NCI-H1417 (cell line): ENCODE measurements at places on chromosomes 1 and 21.

DNA sequence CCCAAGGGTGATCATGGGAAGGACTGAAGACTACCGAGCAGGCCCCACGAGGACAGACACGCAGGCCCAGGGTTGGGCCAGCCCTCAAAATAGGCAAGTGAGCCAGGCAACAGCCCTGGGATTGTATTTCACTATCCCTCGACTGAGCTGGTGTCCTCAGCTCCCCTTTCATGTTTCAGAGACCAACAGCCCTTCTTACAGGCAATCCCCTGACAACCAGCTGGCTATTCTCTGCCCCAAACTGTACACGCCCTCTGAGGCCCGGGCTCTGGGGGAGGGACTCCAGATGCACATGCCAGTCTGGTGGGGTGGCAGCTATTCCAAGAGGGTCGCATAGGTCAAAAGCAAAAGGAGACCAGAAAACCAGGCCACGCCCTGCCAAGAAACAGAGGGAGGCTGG, 243.0 kb downstream of the TOMM20 start:
- no peak for DNase-seq

GRCh38 chr1:22043198-22043769, 9.2 kb upstream of the CDC42 start:
- DNase-seq = peak; percentile 49

DNA sequence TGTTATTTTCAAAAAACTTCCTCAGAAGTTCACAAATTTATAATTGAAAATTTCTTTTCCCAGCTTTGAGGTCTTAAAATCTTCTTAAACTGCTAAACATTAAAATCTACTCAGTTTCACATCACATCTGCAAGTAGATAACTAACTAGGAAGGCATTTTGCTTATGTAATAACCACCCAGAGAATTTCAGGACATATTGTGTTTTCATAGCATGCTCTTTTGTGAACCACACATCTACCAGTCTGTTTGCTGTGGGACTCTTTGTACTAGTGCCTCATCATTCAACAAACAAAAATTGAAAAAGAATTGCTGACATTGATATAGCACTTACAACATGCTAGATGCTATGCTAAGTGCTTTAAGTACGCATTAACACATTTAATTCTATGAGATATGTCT, 31.6 kb upstream of the C1orf146 start:
- no peak for DNase-seq

GRCh38 chr1:104699433-104699832, 949.7 kb downstream of the AMY1C start:
- no peak for DNase-seq

GRCh38 chr1:155648207-155649147, 38.5 kb downstream of the MSTO1 start:
- DNase-seq = peak; percentile 46

DNA sequence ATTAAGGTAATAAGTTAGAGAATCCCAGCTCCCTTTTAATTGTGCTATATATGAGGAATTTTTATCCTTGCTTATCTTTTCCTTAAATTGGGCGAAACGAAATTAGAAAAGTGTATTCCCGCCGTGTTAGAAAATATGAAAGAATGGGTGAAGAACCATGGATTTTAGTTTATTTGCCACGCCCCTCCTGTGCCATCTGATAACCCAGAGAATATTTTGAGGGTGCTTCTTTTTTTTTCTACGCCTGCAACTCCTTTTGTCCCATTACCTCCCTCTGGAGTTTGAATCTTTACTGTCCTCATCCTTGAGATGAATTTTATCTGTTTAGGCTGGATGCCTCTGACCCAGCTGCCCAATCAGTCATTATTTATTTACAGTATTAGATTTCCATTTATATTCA, 1.6 kb downstream of the TLCD4 start:
- no peak for DNase-seq

DNA sequence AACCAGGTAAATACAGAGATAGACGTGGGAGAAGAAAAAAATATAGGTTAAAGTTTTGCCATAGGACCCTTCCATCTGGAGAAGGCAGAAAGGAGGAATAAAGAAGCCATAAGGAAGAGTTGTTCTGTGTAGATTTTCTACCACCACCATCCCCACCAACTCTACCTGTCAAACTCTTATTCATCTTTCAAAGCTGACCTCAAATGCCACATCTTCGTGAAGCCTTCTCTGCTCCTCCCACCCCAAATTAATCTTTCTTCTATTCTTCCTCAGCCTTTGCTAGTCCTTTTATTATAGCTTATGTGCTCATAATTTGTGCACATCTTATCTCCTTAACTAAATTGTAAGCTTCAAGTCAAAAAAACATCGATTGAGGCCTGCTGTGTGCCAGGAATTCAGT, 1.3 kb upstream of the NECTIN4 start:
- no peak for DNase-seq

DNA sequence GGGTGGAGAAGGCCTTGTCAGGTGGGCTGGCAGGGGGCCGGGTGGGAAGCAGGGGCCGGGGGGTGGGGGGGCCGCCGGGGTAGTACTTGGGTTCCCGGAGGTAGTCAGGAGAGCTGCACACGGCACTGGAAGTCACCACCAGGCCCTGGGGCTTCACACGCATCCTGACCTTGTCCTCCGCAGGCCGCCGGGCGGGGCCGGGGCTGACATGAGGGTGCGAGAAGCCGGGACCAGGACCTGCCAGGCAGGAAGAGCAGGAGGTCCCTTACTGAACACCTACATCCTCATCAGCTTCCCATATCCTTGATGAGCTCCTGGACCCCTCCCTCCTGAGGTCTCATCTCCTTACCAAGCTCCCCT, 52.0 kb downstream of the AHDC1 start:
- DNase-seq = no peak

DNA sequence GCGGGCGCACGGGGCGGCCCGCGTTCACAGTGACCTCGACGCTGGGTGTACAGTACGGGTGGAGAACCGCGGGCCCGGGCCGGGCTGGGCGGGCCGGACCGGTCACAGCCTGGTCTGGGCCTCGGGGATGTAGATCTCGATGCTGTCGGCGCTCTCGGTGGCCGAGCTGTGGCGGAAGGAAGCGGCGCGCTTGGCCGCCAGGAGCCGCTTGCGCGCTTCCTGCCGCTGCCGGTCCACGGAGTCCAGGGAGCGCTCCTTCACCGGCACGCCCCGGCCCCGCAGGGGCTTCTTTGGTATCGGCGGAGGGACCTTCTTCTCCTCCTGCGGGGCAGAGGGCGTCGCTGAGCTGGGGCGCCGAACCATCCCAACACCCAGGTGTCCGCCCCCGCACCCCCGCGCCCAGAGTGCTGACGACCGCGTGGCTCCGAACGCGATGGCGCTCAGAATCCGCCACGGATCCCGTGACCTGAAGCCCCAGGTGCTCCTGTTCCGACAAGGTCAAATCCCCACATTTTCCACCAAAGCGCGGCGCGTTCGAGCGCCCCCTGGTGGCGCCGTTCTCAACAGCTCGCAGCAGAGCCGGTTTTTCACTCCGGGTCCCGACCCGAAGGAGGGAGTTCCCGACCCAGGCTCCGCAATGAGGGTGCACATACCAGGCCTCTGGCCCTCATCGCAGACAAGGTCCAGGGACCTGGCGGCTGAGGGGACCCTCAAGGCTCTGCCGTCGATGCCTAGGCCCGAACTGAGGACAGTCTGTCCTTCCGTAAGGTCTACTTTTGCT, 6.6 kb upstream of the SMIM12 start:
- DNase-seq = peak; percentile 44

DNA sequence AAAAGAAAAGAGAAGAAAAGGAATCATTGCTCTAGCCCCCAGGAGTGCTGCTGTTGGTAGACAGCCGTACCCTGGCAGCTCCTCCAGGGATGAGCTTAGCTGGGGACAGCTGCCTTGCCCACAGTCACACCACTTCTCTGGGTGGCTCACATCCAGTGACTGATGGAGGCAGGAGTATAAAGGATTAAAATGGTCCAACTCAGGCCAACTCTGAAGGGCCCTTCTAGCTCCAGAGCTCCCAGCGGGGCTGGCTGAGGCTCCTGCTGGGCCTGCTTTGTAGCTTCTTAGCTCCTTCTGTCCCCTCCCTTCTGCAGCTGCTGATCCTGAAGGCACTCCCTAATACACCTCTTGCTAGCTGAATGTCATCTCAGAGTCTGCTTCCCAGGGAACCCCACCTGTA, 4.4 kb downstream of the CITED4 start:
- DNase-seq = peak; percentile 19

GRCh38 chr21:31879911-31880310, 7.1 kb downstream of the HUNK start:
- no peak for DNase-seq
